ENCODE measurements at places on chromosomes 1 and 21.

DNA sequence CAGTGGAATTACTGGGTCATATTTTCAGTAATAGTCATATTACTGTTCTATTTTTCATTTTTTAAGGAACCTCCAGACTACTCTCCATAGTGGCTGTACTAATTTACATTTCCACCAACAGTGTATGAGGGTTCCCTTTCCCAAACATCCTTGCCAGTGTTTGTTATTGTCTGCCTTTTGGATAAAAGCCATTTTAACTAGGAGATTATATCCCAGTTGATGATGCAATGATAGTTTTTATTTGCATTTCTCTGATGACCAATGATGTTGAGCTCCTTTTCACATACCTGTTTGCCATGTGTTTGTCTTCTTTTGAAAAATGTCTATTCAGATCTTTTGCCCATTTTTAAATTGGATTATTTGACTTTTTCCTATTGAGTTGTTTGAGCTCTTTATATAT lies 410.8 kb downstream of the TTLL7 start:
- no peak for DNase-seq

DNA sequence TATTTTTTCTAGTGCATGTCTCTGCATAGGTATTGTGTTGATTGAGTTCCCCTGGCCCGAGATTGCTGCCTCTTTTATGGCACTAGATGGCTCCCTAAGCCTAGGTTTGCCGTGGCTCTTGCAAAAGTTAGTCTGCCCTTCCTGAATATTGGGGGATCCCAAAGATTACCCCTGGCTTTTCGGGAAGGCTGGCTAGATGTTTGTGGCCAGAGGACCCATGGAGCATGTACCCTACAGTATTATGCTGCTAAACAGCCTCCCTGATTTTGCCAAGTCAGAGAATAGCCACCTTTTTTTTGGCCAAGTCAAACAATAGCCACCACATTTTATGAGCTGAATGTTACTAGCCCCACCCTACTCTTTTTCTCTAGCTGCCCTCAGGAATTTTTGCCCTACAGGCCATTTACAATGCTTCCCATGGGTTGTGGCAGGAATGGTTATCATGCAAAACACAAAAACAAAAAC lies 343.2 kb downstream of the OLFM3 start:
- peak; percentile 41 for DNase-seq

DNA sequence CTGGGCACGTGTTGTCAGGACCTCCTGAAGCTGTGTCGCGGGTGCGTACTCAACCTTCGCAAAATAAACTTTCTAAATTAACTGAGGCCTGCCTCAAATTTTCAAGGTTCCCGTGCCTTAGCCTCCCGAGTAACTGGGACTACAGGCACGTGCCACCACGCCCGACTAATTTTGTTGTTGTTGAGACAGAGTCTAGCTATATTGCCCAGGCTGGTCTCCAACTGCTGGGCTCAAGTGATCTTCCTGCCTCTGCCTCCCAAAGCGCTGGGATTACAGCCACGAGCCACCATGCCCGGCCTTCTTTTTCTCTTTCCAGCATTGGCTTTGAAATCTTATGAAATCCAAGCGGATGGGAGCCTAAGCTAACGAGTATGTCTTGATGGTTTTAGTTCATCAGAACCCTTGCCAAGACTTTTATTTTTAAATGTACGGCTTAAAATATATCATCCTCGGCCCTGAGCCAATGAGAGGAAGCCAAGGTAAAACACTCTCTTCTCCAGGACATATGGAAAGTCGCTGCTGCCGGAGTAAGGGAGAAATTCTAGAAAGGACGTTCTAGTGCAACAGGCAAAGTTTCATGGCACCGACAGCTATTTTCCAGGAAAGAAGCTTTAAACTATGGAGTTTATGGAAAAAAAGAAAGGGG lies 12.7 kb upstream of the ERVH48-1 start:
- DNase-seq: no peak

GRCh38 chr1:183889095-183889494 lies 84.2 kb downstream of the RGL1 start:
- no peak for DNase-seq

- no peak for DNase-seq
Measured at GRCh38 chr1:27690183-27690582, 18.2 kb upstream of the IFI6 start.

GRCh38 chr1:71745326-71745725 lies 537.0 kb downstream of the NEGR1 start:
- no peak for DNase-seq
